ENCODE measurements at places on chromosomes 12 and 14.

GRCh38 chr12:48961801-48962200 lies 4.5 kb upstream of the ARF3 start:
- no peak for DNase-seq

DNA sequence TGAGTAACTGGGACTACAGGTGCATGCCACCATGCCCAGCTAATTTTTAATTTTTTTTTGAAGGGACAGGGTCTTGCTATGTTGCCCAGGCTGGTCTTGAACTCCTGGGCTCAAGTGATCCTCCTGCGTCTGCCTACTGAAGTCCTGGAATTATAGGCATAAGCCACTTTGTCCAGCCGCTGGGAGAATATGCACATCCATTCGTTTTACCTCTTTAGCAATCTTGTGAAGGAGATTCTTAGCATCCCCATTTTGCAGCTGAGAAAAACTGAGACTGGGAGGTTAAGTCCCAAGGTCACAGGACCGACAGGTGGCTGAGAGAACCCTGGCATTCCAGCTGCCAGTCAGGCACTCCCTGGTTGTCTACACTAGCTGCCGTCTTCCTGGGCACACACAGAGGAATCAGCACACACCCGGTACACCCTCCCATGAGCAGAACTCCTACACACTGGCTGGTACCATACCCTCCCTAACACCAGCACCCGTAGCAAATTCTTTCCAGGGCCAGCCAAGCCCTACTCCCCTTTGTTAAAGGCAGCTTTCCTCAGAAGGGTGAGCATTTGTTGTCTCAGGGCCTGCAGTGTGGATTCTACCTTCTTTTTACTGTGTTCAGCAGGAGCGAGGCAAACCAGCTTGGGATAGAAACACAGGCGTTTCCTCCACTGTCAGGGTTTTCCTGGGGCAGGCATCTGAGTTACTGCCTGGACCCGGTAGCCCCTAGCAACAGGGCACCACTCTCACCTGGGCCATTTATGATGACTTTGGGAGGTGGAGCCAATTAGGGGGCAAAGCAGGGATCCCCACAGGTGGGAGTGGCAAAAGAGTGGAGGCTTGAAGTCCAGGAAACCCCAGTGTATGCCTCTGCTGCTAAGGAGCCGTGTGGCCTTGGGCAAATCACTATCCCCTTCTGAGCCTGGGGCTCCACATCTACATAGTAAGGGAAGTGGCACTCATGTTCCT lies 70.2 kb downstream of the IRF2BPL start:
- DNase-seq = no peak

DNA sequence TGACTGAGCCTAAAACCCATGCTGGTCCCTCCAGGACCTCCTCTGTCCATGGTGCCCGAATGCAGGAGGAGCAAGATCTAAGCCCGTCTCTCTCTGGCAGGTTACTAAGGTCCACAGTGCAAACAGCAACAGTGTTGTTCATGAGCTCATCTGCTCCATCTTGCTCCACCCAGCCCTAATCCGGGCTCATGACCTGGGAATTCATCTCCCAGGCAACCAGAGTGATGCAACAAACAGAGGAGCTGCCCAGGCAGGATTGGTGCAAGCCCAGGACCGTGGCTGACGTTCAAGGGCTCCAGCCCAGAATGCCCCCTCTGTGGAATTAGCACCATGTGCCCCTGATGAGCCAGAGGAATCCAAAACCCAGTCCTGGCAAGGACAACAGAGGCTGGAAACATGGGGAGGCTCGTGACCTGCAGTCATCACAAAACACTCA lies 29.9 kb downstream of the HSPB8 start:
- peak; percentile 16 for DNase-seq

- DNase-seq = no peak
Measured at GRCh38 chr14:56333359-56334292, 215.4 kb downstream of the PELI2 start.

GRCh38 chr14:58129208-58129607 lies 22.8 kb downstream of the ARMH4 start:
- no peak for DNase-seq

- DNase-seq = peak; percentile 59
Measured at GRCh38 chr12:95218150-95219133, 835 bp downstream of the VEZT start.

DNA sequence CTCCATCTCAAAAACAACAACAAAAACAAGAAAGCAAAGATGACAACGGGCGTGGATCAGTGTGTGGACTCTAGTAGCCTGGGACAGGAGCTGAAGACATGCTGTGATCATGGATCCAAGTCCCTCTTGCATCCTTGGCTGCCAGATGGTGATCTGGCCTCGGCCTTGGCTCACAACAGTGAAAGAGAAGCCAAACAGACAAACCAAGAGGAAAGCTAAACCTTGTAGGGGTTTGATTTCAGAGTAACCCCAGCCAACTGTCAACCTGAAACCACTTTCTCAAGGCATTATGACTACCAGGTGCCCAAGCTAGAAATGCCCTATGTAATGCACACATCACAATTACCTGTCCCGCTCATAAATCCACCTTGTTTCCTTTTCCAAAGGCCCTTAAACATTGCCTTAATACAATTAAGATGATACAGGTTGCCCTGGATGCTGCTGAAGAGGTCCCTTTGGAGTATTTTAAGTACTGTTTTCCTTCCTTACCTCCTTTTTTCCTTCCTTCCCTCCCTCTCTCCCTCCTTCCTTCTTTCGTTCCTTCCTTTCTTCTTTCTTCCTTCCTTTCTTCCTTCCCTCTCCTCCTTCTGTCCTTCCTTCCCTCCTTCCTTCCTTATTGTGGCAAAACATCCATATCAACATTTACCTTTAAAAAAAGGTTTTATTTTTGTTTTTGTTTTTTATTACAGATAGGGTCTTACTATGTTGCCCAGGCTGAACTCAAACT lies 41.4 kb upstream of the NINJ2 start:
- no peak for DNase-seq

Data from kidney (tissue), 22 donors.